Femur (tissue), 1 donor: ENCODE measurements at places on chromosomes 7 and 10.

DNA sequence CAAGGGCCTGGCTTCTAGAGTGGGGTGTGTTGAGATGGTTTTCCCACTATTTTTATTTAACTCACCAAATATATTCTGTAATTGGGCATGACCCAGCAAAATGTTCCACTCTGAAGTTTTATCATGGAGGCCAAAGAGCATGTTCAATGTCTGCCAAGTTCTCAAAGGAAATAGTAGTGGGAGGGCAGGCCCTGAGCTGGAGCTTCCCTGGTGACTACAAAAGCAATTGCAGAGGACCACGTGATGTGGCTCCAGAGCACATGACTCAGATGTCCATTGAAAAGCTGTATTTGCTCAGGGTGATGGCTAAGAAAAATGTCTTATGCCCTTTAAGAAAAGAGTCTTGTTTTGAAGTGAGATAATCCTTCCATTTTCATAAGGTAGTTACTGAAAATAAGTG, 1024.8 kb downstream of the LRMDA start:
- DNase-seq = no peak

GRCh38 chr7:134200970-134201369, 73.8 kb downstream of the LRGUK start:
- no peak for DNase-seq

DNA sequence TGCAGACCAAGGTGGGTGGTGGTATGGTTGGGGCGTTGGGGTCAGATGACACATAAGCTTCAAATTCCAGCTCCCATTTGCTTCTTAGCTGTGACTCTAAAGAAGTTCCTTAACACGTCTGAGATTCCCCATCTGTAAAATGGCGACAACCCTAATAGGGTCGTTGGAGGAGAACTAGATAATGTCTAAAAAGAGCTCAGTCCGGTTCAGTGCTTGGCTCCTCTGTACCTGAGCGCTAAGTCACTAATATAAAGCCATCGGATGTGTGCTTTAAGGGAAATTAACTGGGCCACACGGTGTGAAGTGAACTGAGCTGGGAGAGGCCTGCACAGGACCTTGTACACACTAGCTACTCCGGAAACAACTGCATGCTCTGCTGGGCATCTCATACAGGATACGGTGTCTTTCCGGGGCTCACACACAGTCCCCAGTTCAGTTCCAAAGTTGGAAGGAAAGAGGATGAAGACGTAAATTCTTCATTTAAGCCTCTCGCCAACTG, 476 bp upstream of the ZFYVE27 start:
- no peak for DNase-seq

- DNase-seq = no peak
Observed at GRCh38 chr10:115844591-115844990, 428.4 kb downstream of the GFRA1 start.

DNA sequence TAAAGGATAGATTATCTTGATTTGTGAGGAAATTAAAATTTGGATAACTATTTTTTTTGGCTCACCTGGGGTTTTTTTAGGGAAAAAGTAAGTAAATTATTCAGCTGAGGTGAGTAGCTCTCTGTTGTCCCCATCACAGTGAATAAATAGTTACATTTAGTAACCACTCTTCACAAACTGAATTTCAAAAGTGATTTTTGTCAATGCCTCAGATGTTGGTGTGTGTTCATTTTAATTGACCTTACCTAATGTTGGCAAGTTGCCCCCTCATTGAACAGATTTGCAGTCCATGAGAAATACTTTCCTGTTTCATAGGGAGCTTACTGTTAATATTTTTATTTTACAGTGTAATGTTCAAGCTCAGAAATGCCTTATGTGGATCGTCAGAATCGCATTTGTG, 18.3 kb downstream of the PLEKHA1 start:
- no peak for DNase-seq
